ENCODE measurements at places on chromosomes 6 and 20. TPM values are rescaled to one million over a fixed set of nuclear protein-coding genes. Genes with fewer than 3 reads are reported as not detected.

Gene MEI4
- total RNA-seq: not detected

Gene KCNK17
- not detected for total RNA-seq

Gene CFAP206
- 0.22 TPM for total RNA-seq

Gene ACTR5
- total RNA-seq: 4.1 TPM

Gene OLIG3
- not detected for total RNA-seq

Gene LTB
- 9.2 TPM for total RNA-seq

- peak; percentile 83 for DNase-seq
These were observed 567 bp upstream of the SLC18B1 start for GRCh38 chr6:132798869-132799538.

DNA sequence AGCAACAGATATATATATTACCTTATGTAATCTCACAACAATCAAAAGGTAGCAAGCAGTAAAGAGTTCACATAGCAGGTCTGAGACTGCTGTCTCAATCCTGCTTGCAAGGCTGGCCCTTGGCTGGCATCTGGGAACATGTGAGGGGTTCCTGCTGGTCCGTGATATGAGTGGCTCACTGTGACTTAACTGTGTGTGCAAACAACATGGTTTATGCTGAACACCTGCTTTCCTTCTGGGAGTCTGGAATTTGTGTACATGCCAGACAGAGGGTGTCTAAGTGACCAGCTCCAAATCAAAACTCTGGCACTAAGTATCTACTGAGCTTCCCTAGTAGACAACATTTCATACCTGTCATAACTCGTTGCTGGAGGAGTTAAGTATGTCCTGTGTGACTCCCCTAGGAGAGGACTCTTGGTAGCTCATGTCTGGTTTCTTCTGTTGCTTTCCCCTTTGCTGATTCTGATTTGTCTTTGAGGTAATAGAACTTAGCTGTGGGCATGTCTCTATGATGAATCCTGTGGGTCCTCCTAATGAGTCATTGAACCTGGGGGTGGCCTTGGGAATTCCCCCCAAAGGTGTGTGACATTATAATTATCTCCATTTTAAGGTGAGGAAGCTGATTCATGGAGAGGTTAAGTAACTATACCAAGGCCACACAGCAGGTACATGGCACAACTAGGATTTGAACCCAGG is 131.6 kb upstream of the NEDD9 start:
- no peak for DNase-seq

GRCh38 chr6:32794510-32794909 is 22.3 kb downstream of the HLA-DOB start:
- no peak for DNase-seq

DNA sequence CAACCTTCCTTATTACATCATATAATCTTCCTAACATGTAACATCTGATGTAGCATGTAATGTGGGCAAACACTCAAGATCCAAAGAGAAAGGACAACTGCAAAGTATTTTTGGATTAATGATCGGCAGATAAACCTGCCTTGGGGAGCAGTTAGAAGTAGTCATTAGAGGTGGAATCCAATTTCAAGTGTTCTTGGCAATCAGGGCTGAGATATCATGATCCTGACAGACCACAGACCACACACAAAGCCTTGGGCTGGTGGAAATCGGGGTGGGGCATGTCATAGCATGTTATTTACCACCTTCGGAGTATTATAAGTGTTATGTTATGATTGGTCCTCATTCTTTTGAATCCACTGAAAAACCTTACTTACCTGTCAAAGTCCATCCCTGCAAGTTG is 16.3 kb downstream of the NCOA5 start:
- no peak for DNase-seq

DNA sequence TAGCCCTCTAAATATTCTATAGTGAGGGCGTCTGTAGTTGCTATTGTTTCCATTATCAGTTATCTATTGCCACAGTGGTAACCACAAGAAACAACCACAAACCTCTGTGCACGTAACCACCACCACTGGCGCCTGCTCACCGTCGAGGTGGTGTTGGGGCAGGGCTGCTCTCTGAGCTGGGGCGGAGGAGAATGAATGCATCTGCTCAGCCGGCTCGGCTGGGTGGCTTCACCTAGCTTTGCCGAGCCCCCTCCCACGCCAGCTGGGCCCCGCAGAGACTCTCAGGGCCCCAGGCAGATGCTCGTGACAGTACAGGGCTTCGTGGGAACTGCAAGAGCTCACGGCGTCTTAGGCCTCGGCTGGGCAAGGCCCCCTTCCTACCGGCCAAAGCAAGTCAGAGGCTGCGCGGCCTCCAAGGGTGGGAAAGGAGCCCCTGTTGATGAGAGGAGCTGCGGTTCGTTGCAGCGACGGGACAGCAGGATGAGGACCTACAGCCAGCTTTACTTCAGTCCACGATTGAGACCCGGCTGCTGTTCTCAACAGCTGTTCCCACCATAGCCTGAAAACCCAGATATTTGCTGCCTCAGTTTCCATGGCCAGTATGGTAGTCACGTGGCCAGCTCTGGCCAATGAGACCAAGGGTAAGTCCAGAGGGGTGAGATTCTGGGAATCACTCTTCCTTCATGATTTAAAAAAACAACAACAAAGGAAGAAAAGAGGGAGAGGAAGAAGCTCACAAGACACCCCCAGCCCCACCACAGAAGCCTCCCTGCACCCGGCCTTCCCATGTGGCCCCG is 120.2 kb upstream of the AFDN start:
- no peak for DNase-seq

GRCh38 chr6:68108233-68108835 is 526.7 kb upstream of the ADGRB3 start:
- DNase-seq: no peak

GRCh38 chr6:129251669-129252376 is 368.9 kb downstream of the LAMA2 start:
- peak; percentile 74 for DNase-seq

GRCh38 chr6:168678077-168678476 is 237.1 kb downstream of the SMOC2 start:
- DNase-seq: no peak
